NAMALWA (cell line): ENCODE measurements at places on chromosomes 1 and 21.

DNA sequence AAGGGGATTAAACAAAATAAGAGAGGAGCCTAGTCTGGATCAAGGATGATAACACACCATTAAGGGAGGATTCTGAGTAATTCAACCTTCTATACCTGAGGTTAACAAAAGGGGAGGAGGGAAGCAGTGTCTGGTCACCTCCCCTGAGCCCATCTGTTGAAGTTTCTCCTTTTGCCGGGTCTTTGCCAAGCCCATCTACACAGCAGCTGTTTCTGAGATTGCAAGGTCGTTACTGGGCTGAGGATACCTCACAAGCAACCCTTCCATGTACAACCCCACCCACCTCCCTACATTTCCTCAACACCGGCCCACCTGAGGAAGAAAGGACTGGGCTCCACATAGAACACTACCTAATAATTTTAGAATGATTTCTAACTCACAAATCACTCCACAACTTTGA, 26.3 kb downstream of the LRRC52 start:
- DNase-seq, result no peak

- no peak for DNase-seq
Observed at GRCh38 chr1:15173863-15174614, 20.5 kb downstream of the TMEM51 start.

- DNase-seq, result no peak
Observed at GRCh38 chr1:49576327-49576901, 447.3 kb downstream of the AGBL4 start.

DNA sequence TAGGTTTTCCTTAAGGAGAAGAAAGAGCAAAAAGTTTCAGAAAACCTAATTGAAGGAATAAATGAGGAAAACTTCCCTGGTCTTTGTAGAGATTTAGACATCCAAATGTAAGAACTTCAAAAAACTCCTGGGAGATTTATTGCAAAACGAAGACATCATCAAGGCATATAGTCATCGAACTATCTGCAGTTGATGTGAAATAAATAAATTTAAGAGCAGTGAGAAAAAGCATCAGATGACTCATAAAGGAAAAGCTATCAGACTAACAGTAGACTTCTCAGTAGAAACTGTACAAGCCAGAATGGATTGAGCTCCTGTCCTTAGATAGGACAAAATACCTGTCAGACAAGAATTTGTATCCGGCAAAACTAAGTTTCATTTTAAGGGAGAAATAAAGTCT, 569.4 kb upstream of the ADAMTS5 start:
- no peak for DNase-seq

DNA sequence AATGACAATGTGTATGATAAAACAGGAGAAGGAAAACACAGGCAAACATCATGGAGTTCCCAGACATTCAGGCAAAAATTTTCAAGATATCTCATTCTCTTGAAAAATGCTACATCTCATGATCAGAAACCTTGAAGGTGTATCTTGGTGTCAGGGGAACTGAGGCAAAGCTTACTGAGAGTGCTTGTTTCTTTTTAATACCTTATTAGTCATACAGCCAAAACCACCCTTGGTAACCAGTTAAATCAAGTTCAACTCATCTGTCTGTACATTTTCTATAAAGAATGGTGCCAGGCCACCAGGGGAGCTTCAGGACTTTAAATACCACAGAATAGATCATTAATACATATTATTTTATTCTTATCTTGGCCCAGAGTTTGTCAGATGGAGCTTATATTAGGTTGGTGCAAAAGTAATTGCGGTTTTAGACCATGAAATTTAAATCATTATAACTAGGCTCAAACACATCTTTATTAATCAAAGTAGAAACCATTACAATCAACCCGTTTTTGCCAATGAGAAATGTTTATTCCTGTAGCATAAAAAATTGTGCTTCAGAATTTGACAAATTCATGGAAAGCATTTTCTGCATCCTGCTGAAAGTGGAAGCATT, 1036.0 kb downstream of the AMY1C start:
- DNase-seq, result no peak

DNA sequence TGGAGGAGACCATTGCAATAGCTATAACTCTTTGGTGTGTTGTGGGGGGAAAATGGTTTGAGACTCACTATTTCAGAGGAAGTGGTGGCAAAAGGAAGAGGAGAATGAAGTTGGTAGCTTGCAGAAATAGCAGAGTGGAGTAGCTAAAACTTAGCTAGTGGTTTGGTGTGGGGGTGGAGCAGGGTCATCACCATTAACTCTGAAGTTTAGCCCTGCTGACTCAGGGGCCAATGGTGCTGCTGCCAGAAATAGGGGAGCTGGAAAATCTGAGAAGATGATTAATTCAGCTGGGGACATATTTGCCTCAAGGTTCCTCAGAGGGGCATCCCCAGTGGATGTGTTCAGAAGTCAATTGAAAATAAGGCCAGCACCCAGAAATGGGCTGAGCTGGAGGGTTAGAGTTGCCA, 65.4 kb downstream of the RUNX1 start:
- DNase-seq, result no peak

DNA sequence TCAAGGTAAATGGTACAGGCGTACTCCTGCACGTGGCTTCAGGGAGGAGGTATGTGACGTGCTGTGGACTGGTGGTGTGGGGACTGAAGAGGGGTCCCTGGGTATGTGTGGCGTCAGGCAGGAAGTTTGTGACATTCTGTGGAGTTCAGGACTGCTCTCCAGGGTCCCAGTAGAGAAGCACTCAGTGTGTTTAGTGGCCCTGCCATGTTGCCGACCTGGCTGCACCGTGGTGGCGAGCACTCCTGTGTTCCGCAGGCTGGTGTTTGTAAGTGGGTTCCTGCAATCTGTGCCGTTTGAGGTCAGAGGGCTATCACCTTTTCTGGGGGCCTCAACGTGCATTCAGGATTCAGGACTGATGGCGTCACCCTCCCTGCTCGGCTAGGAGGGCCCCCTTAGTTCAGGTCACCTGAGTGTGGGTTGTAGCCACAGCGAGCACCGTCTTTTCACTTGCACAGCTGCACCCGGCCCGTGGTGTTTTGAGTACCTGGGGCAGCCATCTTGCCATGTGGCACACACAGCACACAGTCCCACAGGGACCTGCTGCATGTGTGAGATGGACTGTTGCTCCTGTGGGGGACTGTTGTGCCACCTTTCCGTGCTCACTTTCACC, 26.5 kb downstream of the SNAP47 start:
- DNase-seq, result no peak

DNA sequence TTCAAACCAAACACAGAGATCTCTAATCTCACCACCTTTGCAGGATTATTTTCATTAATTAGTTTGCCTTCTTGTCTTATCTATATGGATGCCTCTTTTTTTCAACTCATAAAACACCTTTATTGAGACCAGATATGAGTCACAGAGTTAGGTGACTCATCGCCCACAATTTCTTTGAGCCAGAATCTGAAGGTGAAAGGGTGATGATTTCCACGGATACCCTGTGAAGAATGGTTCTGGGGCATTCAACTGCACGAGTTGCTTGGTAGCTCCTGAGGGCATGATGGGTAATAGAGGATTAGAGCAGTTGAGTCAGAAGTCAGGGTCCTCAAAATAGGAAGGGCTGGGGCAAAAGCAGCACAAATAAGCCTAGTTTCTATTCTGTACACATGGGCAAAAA, 128.2 kb downstream of the TBX19 start:
- DNase-seq, result no peak
